ENCODE measurements at places on chromosomes 5 and 9.

DNA sequence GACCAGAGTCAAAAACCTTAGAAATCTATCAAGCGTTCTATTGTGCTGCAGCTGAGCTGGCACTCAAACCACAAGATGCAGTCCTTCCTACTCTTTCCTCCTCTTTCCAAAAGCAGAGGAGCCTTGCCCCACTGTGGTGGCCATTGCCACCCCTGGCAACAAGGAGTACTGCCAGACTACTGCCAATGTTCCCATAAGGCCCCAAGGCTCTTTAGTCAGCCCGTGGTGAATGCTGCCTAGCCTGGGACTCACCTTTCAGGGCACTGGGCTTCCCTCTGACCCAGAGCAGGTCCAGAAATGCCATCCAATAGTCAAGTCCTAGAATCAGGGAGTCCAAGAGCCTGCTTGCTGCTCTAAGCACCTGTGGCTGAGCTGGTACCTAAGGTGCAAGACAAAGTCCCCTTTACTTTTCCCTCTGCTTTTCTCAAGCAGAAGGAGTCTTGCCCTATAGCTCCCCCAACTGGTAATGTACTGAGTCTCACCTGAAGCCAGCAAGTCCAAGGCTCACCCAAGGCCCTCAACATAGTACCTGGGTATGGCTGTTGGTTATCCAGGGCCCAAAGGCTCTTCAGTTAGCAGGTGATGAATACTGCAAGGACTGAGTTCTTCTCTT lies 219.4 kb downstream of the ATPSCKMT start:
- DNase-seq: no peak

GRCh38 chr5:127596501-127596900 lies 52.4 kb upstream of the CTXN3 start:
- DNase-seq: no peak

DNA sequence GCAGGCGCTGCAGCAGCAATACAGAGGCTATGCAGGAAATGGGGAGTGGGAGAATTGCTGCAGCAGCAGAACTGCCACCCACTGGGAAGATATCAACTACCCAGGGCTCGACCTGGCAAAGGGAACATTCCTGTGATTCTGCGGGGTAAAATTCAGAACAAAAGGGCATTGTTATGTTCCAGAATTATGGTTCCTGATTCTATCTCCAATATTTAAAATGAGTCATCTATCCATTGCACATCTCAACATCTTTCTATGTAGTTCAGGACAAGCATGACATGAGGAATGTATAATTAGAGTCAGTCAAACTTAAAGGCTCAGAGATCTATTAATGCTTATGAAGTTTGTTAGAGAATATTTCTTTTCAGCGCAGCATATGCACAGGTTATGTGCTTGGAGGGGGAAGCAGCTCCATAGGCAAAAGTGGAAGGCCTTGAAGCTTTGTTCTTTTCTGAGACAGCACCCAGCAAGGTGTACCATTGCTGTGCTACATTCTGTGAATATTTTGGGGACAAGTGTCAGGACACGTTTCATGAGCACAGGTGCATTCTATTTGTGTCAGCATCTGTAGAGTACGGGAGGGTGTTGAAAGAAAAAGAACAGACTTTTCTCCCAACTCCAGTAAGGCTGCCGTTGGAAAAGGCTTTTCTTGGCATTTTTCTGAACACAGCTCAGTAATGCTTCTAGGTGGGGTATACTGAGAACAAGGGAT lies 395.6 kb upstream of the MPDZ start:
- DNase-seq: no peak

DNA sequence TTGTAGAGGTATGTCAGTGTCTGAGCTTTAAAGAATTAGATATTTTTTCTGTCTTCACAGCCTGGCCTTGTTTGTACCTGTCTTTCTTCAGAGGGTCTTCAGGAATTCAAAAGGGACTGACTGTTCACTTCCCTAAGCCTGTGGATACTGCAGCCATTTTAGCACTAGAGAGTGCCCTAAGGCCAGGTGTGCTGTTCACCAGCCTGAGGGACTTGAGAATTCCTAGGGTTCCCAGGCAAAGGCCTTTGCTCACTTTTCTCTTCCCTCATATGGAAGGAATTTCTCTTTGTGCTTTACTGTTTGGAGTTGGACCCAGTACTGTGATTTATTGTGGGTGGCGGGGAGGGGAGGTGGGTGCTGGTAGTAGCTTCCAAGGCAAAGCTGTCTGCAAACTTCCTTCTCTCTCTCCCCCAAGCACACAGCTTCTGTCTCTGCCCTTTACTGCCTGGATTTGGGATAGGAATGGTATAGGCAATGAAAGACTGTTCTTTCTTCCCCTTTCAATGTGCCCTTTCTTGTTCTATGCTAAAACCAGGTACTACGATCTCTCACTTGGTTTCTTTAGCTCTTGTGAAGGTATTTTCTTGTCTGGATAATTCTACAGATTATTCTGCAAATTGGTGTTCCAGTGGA lies 9.7 kb upstream of the LRRC70 start:
- DNase-seq: no peak

- DNase-seq: peak; percentile 33
Measured at GRCh38 chr9:128104171-128104618, 23.3 kb downstream of the PTGES2 start.

DNA sequence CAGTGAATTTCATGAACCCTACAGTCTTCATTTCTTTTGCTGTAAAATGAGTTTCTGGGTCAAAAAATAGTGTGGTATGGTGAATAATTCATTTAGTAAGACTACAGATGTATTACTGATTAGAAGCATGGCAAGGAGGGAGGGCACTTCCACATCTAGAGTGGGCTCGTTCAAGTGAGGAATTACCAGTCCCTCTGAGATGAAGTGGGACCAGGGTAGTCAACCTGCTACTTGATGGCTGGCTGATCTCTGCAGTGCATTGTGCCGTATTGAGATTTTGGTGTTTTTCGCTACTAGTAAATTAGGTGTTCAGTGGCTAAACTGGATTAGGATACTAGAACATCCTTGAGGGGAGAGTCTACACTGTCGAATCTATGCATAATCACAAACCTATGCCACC lies 10.8 kb downstream of the CDC37L1 start:
- no peak for DNase-seq
